ENCODE measurements at places on chromosomes 12 and 14.

GRCh38 chr12:44497044-44497443, 379.1 kb downstream of the NELL2 start:
- DNase-seq = no peak

DNA sequence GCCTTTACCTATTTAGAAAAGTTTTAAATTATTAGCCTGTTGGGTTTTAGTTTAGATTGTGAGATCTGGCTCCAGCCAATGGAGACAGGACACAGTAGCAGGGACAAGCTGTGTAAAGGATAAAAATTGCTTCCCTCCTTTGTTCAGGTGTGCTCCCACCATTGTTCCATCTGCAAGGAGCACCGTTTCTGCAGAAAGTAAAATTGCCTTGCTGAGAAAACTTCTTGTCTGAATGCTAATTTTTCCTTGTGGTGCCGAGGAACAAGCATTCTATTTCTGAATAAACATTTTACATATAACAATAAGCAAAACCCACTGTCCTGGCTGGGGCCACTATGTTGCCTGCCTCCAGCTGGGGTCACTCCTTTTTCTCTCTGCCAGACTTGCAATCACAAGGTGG, 72.7 kb upstream of the ZFP36L1 start:
- no peak for DNase-seq

DNA sequence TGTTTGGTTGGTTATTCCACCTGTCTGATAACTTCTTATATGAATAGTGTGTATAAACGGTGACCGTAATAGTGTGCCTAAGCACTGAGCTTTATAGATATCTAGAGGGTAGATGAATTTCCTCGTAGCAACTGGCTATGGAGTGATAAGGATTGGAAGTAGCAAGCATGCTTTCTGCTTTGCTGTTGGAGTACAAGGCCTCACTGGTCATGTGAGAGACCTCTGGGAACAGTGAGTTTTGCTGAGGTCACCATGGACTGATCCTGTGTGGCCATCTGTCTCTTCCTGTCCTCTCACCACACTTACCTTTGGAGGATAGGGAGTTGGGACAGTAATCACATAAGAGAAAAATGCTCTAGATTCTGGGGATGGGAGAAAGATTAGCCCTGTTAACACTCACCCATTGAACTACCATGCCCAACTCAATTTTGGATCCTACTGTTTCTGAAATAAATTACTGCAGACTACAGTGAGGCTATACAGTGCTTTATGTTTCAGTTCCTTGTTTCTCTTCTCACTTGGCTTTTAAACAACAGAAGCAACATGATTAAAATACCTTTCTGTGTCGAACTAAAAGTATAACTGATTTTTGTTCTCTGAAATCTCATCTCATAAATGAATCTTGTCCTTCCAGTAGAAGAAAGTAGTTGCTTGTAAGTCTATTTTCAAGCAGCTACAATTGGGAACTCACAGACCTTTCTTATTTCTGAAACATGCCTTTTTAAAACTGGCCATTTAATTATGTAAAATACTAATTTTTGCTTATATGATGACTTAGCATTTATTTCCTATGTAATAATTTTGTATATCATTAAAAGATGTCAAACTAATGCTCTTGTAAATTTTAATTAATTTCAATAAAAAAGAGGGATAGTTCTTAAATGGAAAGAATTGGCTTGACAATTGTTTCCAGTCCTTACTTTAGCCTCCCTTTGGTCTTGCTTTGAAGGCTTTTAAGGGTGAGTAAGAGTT, 8.3 kb downstream of the TMX1 start:
- no peak for DNase-seq

DNA sequence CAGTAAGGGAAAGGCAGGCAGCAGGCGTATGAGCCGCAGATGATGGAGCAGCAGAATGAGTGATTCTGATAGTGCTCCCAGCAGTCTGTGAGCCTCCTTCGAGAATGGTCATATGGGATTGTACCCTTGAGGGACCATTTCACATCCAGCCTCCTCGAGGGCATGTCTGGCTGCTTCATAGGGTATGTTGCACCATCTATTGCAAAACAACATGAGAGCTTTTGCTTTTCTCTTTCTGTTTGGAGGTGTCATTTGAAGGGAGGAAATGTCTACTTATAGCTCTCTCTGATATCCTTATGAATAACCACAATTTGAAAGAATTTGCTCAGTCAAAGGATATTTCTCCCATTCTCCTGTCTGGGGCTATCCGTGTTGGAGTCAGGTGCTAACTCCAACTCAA, 172.8 kb downstream of the TMEM132C start:
- no peak for DNase-seq

GRCh38 chr12:51270067-51270950, at the start of gene SMAGP:
TSS of gene SMAGP (minus strand) at chr12:51270415. CDS start at chr12:51269278, 1,137 bp downstream.
- DNase-seq = no peak

- DNase-seq = peak; percentile 37
Measured at GRCh38 chr12:113222730-113223531, 1.7 kb downstream of the TPCN1 start.

- DNase-seq = no peak
Measured at GRCh38 chr14:61026526-61026925, 45.5 kb downstream of the SLC38A6 start.
